HTR-8/SVneo (cell line): ENCODE measurements at places on chromosomes 12 and 14.

DNA sequence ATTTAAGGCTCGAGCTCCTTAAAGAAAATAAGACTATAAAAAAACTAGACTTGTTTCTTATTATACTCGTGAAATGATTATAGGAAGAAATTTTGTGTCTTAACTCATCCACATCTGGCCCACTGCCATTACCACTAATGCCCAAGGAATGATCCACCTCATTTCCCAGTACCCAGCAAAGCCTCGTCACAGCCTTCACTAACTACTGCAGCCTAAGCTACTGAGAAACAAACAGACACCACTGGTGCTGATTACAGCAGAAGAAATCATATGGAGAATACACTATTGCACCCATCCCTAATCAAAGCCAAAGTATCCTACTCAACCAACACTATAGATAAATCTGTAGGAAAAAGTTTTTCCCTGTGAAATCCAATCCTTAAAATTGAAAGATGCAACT lies 205.3 kb upstream of the NAV3 start:
- no peak for DNase-seq

- DNase-seq, result no peak
Measured at GRCh38 chr14:101056446-101056845, 152.9 kb upstream of the RTL1 start.

- no peak for DNase-seq
Measured at GRCh38 chr14:82805892-82806825, 1272.5 kb upstream of the SEL1L start.

DNA sequence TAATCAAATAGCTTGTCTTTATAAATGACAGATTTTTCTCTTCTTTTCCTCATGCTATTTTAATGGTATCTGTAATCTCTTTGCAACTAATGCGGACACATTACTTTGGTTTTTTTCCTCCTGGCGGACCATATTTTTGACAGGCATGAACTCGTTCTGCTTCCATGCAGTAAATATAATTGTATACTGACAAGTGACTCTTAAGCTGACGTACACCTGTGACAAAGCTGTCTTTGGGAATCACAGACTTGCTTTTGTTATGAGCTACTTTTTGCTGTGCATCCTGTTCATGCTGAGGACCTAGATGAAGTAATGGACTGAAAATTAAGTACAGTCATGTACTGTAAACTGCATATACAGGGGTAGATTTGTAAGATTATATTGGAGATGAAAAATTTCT lies 434.3 kb upstream of the TMTC1 start:
- no peak for DNase-seq

DNA sequence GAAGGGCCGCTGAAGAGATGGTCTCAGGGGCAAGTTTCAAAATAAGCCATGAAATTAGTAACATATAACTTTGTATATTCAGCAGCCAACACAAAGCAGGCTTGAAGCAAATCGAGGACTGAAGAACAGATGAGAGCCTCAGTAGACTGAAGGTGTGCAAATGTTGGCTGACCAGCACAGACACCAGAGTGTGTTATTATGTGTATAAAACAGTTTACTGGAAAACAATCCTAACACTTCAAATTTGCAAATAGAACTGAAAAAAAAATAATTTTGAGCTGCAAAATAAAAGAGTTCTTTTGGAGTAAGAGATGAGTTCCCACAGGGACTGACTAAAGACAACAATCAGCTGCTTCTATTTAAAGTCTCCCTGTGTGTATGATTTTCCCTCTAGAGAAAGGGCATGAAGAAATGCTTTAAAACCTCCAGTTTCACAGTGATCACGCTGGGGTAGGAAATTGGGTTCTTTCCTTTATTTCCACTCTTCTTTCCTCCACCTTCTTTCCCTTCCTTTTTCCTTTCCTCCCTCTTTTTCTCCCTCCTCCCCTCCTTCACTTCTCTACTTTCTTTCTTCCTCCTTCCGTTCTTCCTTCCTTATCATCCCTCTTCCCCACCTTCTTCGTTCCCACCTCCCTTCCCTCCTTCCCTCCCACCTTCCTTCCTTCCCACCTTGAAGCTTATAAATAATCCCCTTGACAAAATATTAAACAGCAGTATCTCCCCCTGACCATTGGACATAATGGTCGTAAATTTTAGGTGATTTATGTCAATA lies 383.9 kb upstream of the DCN start:
- no peak for DNase-seq

DNA sequence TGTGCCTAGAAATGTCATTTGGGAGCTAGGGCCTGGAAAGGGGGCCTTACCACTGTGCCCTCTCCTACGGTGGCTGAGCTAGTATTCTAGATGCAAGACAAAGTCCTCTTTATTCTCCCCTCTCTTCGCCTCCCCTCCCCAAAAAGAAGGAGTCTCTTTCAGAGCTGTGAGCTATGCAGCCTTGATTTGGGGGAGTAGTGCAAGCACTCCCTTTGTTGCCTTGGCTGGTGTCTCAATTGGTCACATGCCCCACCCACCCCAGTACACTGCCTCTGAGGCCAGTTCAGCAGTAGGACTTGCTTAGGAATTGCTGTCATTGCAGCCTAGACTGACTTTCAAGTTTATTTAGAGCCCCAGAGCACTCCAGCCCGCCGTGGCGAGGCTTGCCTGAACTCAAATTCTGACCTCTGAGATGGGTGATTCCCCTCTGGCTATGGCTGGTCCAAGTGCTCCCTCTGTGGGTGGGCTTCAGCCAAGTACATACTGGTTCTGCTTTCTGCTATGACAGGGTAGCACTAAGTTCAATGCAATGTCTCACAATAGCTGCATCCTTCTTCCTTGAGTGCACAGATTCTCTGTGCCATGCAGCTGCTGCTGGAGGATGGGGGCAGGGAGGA lies 37.0 kb upstream of the FBXO33 start:
- no peak for DNase-seq
